ENCODE measurements at places on chromosomes 12 and 14. TPM values are rescaled to one million over a fixed set of nuclear protein-coding genes. Genes with fewer than 3 reads are reported as not detected.

DNA sequence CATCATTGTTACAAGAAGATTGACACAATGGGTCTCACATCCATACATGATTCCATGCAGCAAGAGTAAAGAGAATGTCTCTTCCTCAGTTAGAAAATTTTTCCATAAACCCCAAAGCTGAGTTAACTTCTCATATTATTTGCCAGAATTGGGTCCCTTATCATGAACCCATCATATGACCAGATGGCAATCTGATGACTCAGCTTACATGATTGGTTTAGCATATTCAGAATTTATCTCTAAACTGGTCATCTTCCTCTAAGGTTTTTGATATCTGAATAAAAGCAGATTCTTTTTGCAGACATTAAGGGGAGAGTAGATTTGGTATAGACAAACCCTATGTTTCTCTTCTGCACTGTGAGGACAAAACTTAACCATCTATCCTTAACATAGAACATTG is 174.9 kb downstream of the PIK3C2G start:
- DNase-seq, result no peak

GRCh38 chr14:64987438-64987767 is 708 bp downstream of the FNTB start:
- no peak for DNase-seq

DNA sequence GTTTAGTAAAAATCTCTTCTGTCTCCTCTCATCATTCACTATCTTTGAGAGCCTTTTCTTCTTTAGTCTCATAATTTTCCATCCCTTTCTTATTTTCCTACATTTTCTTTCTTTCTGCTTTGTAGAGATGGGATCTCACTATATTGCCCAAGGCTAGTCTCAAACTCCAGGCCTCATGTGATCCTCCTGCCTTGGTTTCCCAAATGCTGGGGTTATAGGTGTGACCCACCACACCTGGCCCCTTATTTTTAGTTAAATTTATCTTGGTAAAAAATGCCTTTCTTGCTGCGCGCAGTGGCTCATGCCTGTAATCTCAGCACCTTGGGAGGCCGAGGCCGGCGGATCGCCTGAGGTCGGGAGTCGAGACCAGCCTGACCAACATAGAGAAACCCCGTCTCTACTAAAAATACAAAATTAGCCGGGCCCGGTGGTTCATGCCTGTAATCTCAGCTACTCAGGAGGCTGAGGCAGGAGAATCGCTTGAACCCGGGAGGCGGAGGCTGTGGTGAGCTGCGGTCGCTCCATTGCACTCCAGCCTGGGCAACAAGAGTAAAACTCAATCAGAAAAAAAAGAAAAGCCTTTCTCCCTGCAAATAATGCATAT is 996 bp downstream of the SLC2A3 start:
- DNase-seq, result no peak

DNA sequence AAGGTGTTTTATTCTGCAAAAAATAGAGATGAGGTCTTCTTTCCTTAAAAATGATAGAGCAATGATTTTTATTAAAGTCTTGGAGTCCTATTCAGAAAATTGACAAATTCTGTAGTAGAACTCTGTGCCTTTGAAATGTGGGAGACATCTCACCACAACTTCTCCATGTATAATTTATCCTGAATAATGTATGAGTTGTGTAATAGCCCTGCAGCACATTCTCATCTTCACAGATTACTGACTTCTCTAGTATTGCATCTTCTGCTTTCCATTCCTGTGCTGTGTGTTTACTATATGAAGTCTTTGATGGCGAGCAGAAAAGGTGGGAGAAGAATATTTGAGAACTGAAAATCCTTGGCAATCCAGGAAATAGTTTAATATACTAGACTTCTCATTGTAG is 255.6 kb downstream of the TTC6 start:
- no peak for DNase-seq

- DNase-seq, result no peak
These were observed 95.5 kb upstream of the FAR2 start for GRCh38 chr12:29053567-29053966.

DNA sequence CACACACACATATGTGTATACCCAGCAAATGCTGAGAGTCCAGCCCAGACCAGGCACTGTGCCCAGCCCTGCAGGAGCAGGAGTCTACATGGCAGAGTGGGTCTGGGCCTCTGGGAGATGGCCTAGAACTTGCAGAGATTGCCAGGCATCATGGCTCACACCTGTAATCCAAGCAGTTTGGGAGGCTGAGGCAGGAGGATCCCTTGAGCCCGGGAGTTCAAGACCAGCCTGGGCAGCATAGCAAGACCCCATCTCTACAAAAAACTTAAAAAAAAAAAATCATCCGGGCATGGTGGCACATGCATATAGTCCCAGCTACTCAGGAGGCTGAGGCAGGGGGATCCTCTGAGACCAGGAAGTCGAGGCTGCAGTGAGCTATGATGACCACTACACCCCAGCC is 20.8 kb upstream of the MLXIP start:
- DNase-seq, result no peak

DNA sequence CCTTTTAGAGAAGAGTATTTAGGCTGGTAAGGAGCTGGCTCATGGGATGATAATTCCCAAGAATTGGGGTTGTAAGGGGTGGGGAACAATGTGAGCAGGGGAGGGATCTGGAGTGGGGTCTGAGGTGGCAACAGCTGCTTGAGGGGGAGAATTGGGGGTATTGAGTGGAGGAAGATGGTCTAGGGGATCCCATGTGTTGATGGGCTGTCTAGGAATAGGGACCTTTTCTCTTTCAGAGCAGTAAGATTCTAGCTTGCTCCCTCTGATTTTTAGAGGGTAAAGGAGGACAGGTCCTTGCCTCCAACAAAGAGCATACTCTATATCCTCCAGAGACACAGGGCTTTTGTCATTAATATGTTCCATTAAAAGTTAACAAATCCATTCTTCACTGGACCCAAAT is 22.4 kb downstream of the CLEC2A start:
- no peak for DNase-seq

Gene PTCSC3
- not detected for total RNA-seq

Gene KRT73
- not detected for total RNA-seq

Gene ABCD4
- 61.1 TPM for total RNA-seq
